HTR-8/SVneo (cell line): ENCODE measurements at places on chromosomes 6 and 20.

DNA sequence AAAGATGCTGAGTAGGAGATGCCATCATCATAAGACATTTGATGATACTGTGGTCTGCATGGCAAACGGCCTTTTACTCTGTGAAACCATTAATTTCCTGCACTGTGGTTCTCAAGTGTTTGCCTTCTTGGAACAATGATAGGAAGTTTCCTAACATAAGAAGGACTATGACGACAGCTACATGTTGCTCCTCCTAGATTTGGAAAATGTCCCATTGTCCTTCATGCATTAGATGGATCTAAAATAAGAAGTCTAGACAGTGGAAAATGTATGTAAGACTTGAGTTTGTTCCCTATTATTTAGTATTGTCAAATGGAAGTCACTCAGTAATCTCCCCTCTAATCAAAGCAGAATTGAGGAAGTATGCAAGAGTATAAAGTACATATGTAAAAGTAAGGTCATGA lies 98.5 kb upstream of the TMEM170B start:
- no peak for DNase-seq

GRCh38 chr20:48789185-48789668 lies 38.6 kb downstream of the PREX1 start:
- DNase-seq, result no peak

GRCh38 chr6:20655317-20655716 lies 121.1 kb downstream of the CDKAL1 start:
- DNase-seq, result no peak

GRCh38 chr6:168746643-168747042 lies 305.7 kb downstream of the SMOC2 start:
- DNase-seq, result no peak

GRCh38 chr6:108635505-108636226 lies 74.9 kb downstream of the FOXO3 start:
- DNase-seq, result no peak

GRCh38 chr6:20700375-20700774 lies 166.1 kb downstream of the CDKAL1 start:
- DNase-seq, result no peak

GRCh38 chr6:163834226-163834970 lies 419.9 kb downstream of the QKI start:
- no peak for DNase-seq

- DNase-seq, result no peak
These were observed 137.0 kb upstream of the SULF2 start for GRCh38 chr20:47922269-47922668.

- no peak for DNase-seq
These were observed 65.9 kb downstream of the BCAS1 start for GRCh38 chr20:54004445-54004844.

DNA sequence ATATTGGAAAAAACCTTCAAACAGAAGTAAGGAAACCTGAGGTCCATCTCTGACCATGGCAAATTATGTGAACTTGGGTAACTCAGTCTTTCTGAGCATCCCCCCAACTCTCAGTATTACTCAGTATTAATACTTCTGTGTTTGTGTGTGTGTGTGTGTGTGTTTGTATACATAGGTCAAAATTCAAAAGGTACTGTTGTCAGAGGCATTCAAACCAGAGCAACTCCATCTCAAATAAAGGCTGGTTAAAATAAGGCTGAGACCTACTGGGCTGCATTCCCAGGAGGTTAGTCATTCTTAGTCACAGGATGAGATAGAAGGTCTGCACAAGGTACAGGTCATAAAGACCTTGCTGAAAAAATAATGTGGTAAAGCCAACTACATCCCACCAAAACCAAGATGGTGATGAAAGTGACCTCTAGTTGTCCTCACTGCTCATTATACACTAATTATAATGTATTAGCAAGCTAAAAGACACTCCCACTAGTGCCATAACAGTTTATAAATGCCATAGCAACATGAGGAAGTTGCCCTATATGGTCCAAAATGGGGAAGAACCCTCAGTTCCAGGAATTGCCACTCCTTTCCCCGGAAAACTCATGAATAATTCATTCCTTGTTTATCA lies 33.3 kb upstream of the SLC22A16 start:
- no peak for DNase-seq

DNA sequence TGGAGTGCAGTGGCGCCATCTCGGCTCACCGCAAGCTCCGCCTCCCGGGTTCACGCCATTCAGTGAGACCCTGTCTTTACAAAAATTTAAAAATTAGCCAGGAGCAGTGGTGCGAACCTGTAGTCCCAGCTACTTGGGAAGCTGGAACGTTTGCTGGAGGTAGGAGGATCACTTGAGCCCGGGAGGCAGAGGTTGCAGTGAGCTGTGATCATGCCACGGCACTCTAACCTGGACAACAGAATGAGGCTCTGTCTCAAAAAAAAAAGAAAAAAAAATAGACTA lies 5.7 kb upstream of the PARD6B start:
- DNase-seq, result no peak

DNA sequence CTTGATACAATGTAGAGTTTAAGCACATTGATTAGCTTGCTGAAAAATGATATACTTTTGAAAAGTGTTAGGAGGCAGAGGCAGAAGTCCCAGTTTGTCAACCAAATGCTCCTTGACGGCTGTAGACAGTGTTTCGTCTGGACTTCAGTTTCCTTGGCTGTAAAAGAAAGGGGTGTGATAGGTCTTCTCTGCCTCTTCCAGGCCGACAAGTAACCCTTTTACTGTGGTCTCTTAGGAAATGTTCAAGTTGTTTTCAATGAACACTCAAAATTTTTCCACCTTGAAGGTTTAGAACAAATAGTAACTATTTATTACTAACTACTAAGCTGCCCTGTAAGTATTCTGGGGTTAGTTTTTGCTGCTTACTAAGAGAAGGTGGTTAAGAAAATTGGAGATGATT lies 122.4 kb downstream of the IRF4 start:
- no peak for DNase-seq

DNA sequence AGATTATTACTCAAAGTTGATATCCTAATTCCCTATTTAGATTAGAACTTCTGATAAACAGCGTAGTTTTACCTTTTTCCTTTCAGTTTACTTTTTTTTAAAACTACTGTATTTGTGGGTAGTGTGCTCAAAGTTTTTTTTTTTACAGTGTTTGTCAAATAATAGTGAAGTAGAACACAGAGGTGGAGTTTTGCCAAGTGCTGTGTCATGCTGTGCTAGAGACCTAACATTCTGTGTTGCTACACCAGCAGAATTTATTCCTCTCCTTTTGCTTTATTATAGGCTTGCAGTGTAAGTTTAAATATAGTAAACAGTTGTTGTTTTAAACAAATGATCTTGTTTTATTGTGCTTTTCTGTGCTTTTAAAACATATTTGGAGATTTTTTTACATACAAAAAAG lies 125.4 kb downstream of the HIVEP1 start:
- DNase-seq, result no peak

GRCh38 chr6:170205126-170205525 lies 85.8 kb downstream of the DLL1 start:
- no peak for DNase-seq

GRCh38 chr6:23499549-23499948 lies 626.5 kb upstream of the NRSN1 start:
- DNase-seq, result no peak

DNA sequence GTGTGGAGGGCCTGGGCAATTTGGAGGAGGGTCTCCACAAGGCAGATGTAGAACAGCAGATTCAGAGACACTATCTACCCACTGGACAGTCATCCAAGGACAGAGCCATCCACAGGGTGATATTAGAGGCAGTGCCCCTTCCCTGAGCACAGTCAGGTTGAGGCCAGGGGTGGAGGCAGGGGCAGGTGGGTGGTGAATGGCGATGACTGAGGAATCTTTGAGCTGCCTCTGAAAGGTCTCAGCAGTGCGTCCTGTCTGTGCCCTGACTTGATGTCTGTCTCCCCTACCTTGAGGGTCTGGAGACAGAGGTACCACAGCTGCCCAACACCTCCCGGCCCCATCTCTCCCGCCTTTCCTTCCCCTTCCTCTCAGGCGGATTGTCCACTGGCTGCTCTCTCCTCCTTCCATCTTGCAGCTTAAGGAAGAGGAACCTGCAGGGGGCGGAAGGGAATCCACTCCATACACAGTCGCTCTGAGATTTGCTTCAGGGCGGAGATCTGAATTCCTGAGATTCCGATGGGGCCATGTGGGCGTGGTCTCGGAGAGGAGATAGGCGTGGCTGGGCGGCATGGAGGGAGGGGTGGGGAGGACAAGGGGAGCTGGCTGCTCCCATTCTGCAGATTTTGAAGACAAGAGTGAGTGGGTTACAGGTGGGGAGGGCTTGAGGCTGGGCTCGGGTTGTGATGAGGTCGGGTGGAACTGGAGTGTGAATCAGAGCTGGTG lies 1.7 kb downstream of the MUCL3 start:
- DNase-seq, result peak; percentile 93

GRCh38 chr20:20664795-20665589 lies 47.5 kb downstream of the RALGAPA2 start:
- DNase-seq, result peak; percentile 3

DNA sequence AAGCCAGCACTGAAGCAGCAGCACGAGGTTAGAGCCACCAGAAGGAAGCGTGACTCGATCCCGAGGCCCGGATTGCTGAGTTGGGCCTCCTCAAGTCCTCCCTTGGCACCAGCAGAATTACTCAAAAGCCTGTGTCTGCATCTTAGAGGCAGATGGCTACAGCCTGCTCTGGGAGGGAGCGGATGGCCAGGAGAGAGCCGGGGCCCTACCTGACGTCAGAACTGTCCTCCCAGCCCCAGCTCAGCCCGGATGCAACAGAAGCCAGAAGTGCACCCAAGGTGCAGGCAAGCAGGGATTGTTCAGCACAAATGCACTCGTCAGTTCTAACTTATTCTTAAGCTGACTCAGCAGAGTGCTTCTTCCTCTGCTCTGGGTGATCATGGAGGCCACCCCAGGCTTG lies 155.5 kb upstream of the RPS6KA2 start:
- no peak for DNase-seq

- no peak for DNase-seq
These were observed 174.5 kb downstream of the CDC5L start for GRCh38 chr6:44561832-44562665.

GRCh38 chr6:109815054-109815453 lies 124.0 kb downstream of the FIG4 start:
- no peak for DNase-seq

- DNase-seq, result no peak
These were observed 130.9 kb upstream of the AFDN start for GRCh38 chr6:167695831-167696230.

- no peak for DNase-seq
These were observed 51.2 kb upstream of the RANBP9 start for GRCh38 chr6:13762611-13763441.
